ENCODE measurements at places on chromosomes 3 and 15.

DNA sequence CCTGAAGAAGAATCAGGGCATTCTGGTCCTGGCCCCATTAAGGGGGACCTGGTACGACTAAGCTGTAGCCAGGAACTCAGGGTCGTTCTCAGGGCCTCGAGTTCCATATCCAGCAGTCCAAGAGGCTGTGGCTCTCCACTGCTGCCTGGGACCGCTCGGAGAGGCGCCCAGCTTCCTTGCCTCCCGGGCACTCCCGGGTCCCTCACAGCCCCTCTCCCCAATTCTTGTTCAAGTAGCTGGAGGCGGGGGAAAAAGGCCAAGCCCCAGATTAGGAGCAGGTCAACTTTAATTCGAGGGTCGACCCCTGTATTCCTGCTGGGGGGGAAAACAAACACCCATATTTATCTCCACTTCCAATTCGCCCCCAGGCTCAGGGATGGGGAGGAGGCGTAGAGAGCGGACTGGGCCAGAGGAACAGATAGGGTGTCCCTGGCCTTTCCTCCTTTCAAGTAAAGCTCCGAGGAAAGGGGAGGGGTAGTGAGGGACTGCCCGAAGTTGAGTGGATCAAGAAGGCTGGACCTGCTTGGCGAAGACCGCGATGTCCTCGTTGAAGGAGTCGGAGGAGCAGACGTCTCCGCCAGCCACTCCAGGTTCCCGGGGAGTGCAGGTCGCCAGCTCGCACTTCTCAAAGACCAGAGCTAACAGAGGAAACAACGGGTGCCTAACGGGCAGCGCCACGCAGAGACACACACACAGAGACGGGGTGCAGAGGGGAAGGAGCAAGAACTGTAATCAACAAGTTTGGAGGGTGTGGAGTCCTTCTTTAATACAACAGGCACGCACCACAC is 4.4 kb downstream of the MEIS2 start:
- DNase-seq, result no peak

DNA sequence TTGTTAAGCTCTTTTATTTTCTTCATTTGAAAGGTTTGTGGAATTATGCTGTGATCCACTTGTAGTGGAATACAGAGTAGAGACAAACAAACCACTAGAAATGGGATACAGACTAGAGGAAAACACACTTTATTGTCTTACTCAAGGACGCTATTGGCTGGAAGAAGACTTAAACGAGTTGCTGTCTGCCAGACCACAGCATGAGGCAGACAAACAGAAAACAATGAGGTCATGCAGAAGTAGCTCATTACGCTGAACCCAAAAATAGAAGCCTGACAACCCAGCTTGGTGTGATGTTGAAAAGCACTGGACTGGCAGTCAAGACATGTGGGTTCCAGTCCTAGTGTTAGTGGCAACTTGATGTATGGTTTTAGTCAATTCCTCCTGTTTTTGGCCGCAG is 62.4 kb upstream of the P3H2 start:
- no peak for DNase-seq

DNA sequence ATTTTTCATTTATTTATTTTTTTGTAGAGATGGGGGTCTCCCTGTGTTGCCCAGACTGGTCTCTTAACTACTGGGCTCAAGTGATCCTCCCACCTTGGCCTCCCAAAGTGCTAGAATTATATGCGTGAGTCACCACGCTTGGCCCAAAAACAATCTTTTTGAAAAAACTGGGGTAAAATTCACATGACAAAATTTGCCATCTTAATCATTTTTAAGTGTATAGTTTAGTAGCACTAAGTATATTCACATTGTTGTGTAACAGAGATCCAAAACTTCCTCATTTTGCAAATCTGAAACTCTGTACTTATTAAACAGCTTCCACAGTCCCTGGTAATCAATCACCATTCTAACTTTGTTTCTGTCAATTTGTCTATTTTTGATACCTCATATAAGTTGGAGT is 5.2 kb downstream of the SNX1 start:
- no peak for DNase-seq

GRCh38 chr3:100419406-100419805 is 18.1 kb downstream of the LNP1 start:
- no peak for DNase-seq

DNA sequence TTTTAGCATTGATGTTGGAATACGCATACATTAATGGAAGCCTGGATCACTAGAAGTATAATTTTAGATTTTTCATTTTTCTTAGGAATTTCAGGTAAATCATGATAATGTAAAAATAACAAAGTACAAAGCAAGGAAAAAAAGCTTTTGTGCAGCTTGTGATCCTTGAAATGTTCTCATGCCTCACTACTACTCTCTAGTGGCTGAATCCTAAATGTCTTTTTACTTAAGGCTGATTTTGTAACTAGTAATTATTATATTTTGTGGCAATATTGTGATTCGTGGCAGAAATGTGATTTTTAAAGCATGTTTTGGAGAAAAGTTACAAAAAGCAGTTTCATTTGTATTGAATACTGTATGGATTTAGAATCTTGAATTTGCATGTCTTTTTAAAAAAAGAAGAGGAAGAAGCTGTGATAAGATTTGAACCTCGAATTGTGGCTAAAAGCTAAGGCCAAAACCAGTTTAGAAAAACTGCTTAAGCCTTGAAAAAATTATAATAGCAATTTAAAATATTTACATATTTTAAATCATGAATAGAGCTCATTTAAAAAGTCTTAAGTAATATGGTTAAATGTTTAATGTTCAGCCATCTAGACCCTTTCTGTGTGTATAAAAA is 39.0 kb downstream of the U2SURP start:
- DNase-seq, result no peak

DNA sequence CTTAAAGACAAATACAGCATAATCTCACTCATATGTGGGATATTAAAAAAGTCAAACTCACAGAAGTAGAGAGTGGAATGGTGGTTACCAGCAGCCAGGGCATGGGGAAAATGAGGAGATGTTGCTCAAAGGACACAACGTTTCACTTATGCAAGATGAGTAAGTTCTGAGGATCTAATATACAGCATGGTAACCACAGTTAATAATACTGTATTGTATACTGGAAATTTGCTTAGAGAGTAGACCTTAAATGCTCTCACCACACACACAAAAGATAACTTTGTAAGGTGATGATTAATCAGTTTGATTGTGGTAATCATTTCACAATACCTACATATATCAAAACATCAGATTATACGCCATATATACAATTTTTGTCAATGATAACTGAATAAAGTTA is 60.0 kb downstream of the MYH15 start:
- no peak for DNase-seq

DNA sequence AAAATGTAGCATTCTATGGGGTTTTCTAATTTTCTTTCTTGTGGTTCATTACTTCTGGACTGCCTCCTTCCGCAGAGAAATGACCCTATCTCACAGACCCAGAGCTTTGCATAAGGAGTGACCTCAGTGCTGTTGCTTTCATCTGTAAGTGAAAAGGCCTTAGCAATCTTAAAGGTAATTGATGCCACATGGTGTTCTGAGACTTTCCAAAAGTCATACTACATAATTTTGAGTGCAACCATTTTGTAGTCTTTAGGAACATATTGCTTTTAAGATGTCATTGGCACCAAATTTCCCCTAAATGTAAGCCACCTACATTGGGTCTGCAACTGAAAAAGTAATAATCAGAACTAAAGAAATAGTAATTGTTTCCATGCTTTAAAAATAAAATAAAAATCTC is 9.2 kb upstream of the HHLA2 start:
- no peak for DNase-seq

DNA sequence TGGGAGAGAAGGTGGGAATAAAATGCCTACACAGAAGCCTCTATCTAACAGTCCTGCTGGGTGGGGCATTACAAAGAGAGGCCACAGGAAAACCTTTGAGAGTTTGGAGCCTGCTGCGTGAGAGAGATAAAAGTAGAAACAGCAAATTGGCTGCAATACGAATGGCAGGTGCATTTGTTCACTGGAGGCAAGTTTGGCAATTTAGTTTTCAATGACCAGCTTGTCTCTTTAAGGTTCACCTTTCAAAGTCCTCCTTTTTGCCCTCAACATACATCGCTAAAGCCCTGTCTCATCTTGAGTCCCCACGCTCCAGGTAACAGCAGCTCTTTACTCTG is 405.7 kb downstream of the LSAMP start:
- no peak for DNase-seq
